ENCODE measurements at places on chromosomes 5 and 9.

GRCh38 chr5:15234366-15234765 is 265.6 kb upstream of the FBXL7 start:
- H3K36me3 ChIP-seq, result no peaks in the 10 kb centered on the region
- no peaks in the 10 kb centered on the region for H3K4me1 ChIP-seq
- H3K27ac ChIP-seq, result no peak overlapping the region
- H3K4me3 ChIP-seq, result no peak overlapping the region
- no peak for ATAC-seq

DNA sequence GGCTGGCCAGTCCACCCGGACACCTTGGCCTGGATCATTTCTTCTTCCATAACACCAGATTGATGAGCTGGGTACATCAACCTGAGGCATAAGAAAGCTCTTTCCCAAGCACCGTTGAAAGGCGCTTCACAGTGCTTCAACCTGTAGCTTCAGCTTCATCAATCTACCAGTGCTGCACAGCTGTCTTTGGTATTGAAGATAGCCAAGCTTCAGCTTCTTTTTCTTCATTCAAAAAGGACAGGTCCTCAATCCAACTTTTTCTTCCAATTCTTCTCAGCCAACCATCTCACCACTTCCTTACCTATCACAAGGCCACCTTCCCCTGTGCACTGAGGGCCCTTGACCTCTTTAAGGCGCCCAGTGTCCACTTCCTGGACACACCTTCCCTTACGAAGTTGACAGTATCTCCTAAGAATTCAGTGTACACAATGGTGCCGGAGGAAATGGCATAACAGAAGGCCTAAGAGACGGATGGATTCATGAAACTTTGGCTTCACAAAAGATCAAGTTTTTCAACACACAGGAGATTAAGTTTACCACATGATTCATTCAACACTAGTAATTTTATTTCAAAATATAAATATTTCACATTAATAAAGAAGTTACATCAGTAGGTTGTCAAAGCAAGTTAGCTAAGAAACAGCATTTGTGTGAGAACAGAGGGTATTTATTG is 1.4 kb upstream of the CTNNAL1 start:
- H3K4me1 ChIP-seq, result peaks cover 43% of the 10 kb centered on the region
- H3K36me3 ChIP-seq, result peaks cover 10% of the 10 kb centered on the region
- ATAC-seq, result no peak

DNA sequence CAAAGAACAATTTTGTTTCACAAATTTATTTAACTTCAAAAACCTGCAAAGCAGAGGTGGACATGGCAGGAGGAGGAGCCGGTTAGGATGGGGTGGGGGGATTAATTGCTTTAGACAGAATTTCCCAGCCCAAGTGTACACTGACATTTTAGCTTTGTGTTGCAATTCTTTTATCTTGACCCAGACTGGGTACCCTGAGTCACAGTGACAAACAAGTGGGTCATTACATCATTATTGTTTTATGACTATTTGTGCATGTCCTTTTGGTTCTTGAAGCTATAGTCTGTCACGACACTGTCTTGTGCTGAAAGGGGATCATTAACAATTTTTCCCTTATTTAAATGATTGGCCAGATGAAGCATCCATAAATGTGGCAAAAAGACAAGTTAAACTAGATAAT is 84.5 kb upstream of the VCAN start:
- H3K27ac ChIP-seq, result no peak overlapping the region
- H3K27me3 ChIP-seq, result no peaks in the 10 kb centered on the region
- no peak overlapping the region for H3K4me3 ChIP-seq
- ATAC-seq, result no peak

DNA sequence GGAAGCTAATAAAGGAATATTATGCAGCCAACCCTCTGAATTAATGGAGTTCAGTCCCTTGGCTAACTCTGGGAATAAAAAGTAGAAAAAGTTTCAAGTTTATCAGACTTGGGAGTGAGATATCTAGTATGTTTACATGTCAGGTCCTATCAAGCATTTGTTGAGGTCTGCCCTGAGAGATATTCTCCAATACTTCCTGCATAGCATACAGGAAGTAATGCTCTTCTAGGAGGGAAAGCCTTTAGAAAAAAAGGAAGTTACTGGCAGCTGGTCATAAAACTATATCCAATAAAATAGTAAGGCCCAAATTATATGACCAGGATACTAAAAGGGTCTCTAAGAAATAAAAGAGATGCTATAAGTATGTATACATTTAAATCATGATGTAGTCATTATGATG is 594.1 kb upstream of the FTMT start:
- no peak for ATAC-seq
- H3K27ac ChIP-seq, result no peak overlapping the region
- no peak overlapping the region for H3K4me3 ChIP-seq
- H3K36me3 ChIP-seq, result no peaks in the 10 kb centered on the region

GRCh38 chr5:158718738-158719505 is 380.8 kb downstream of the EBF1 start:
- peaks cover 26% of the 10 kb centered on the region for H3K36me3 ChIP-seq
- H3K27ac ChIP-seq, result no peak overlapping the region
- H3K4me3 ChIP-seq, result no peak overlapping the region
- H3K4me1 ChIP-seq, result peaks cover 7% of the 10 kb centered on the region

GRCh38 chr9:91412941-91413340 is 10.7 kb downstream of the NFIL3 start:
- ATAC-seq, result no peak
- no peak overlapping the region for H3K27ac ChIP-seq
- peaks cover 38% of the 10 kb centered on the region for H3K36me3 ChIP-seq
- peaks cover 55% of the 10 kb centered on the region for H3K4me1 ChIP-seq

DNA sequence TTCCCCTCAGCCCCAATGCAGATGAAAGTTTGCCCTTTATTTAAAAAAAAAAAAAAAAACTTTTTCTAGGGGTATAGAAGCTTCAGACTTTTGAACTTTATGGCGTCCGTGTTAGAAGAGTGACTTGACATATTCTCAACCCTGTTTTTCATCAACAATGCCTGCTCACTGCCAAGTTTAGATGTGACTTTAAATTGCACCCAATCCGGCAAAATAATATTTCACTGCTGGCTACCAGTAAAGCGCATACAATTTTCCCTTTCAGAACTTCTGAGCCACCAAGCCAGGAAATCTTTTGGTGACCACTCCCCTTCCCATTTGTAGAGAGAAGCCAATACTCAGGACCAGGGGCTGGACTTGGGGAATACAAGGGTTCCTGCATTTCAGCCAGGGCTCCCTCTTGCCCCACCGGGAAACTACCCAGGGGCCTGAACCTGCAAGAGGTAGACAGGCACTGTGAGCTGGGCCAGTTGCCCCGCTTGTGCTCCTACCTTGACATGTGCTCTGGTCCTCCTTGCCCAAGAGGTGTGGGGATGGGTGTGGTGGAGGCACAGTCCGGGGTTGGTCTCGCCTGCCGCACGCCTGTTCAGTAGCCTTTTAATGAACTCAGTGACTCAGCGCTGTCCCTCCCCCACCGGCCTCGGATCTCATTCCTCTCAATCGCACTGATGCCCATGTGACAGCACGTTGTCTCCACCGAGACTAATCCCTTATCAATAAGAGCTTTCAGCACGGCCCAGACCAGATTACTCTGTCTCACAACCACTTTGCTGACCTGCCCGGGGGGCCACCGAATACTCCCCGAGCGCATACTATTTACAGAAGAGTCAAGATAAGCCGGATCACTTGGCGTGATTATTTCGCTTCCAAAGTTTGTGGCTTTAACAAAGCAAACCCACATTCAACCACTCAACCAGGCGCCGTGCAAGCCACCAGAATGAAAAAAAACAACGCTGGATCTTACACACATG is 226.4 kb downstream of the DCP2 start:
- peaks cover 14% of the 10 kb centered on the region for H3K27me3 ChIP-seq
- no peaks in the 10 kb centered on the region for H3K4me1 ChIP-seq
- no peaks in the 10 kb centered on the region for H3K36me3 ChIP-seq
- H3K4me3 ChIP-seq, result no peak overlapping the region

- no peak overlapping the region for H3K4me3 ChIP-seq
- no peaks in the 10 kb centered on the region for H3K36me3 ChIP-seq
- no peaks in the 10 kb centered on the region for H3K4me1 ChIP-seq
- peaks cover 6% of the 10 kb centered on the region for H3K27me3 ChIP-seq
- no peak overlapping the region for H3K27ac ChIP-seq
Measured at GRCh38 chr5:61820836-61821235, 485.2 kb upstream of the KIF2A start.

DNA sequence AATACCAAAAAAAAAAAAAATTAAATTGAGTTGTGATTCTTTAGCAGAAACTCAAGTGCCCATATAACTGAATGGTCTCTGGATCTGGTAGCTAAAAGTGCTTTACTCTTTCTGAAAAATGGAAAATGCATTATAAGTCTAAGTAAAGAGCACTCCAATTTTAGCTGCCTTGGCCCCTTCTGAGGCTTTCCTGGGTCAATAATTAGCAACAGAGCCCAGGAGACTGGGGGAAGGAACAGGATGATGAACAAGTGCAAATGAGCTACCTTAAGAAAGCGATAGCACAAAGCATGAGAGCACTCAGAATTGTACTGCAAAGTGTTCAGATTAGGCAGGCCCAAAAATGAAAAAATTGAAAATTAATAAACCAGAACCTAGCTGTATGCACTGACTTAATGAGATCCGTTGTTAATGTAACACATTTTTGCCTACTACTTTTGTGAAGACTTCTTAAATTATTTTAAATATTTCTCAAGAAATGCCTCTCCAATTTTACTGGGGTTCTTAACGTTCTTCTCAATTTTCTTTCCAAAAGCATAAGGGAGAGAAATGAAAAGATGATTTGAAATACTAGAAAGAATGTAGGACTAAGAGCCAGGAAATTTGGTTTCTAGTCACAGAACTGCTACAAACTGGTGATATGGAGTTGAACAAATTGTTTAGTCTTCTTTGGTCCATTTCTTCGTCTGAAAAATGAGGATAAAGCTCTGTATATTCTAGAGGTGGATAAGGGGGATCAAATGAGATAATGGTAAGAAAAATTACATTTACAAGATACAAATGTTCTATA is 566.1 kb downstream of the PDE4D start:
- H3K27me3 ChIP-seq, result no peaks in the 10 kb centered on the region
- no peak for ATAC-seq
- H3K27ac ChIP-seq, result no peak overlapping the region
- H3K4me1 ChIP-seq, result no peaks in the 10 kb centered on the region
- no peak overlapping the region for H3K4me3 ChIP-seq

DNA sequence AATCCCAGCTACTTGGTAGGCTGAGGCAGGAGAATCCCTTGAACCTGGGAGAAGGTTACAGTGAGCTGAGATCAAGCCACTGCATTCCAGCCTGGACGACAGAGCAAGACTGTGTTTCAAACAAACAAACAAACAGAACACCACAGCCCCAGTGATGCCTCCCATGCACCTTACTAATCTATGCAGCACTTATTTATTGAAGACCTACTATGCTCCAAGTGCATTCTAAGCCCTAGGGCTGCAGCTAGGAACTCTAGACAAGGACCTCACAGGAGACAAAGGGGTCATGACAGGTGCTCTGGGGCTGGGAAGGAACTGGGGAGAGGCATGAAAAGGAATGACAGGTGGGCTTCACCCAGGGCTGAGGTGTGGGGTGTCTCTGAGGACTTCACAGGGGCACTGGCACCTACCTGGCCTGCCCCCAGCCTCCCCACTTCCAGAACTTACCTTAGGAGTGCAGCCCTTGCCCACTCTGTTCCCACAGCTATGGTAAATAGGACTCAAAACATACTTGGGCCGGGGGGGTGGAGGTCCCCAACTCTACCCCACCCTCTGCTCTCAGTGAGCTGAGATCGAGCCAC is 69.4 kb downstream of the C9orf50 start:
- no peak for ATAC-seq
- H3K4me1 ChIP-seq, result peaks cover 6% of the 10 kb centered on the region
- no peaks in the 10 kb centered on the region for H3K36me3 ChIP-seq
- no peak overlapping the region for H3K4me3 ChIP-seq
- H3K27me3 ChIP-seq, result peaks cover 91% of the 10 kb centered on the region
- H3K27ac ChIP-seq, result no peak overlapping the region

GRCh38 chr5:89417990-89418389 is 535.0 kb upstream of the MEF2C start:
- H3K4me1 ChIP-seq, result peaks cover 20% of the 10 kb centered on the region
- no peak overlapping the region for H3K4me3 ChIP-seq
- no peak overlapping the region for H3K27ac ChIP-seq
- H3K27me3 ChIP-seq, result no peaks in the 10 kb centered on the region
- ATAC-seq, result no peak

- H3K36me3 ChIP-seq, result no peaks in the 10 kb centered on the region
- H3K4me3 ChIP-seq, result no peak overlapping the region
- no peak overlapping the region for H3K27ac ChIP-seq
- no peaks in the 10 kb centered on the region for H3K4me1 ChIP-seq
Measured at GRCh38 chr5:155826611-155827507, 500.1 kb upstream of the SGCD start.

GRCh38 chr5:150335778-150336177 is 21.7 kb upstream of the TCOF1 start:
- no peaks in the 10 kb centered on the region for H3K36me3 ChIP-seq
- ATAC-seq, result no peak
- H3K4me1 ChIP-seq, result peaks cover 2% of the 10 kb centered on the region

- H3K4me3 ChIP-seq, result no peak overlapping the region
- H3K4me1 ChIP-seq, result peaks cover 23% of the 10 kb centered on the region
- no peak for ATAC-seq
- no peaks in the 10 kb centered on the region for H3K27me3 ChIP-seq
- no peak overlapping the region for H3K27ac ChIP-seq
Measured at GRCh38 chr9:81682797-81683196, 6.5 kb downstream of the TLE1 start.

DNA sequence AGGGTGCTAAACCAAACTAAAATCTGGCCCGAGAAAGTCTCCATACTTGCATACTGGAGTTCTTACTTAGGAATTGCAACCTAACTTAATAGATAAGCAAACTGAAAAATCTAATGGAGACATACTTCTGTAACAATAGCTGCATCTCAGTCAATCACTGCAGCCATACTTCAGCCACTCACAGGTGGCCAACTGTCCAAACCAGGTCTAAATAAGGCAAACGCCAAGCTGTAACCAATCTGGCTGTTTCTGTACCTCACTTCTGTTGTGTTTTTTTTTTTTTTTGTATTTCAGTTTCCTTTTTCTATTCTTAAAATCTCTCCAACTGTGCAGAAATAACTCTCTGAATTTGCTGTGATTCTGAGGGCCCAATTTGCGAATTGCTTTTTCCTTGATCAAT is 4.4 kb upstream of the NDUFB6 start:
- H3K4me1 ChIP-seq, result peaks cover 14% of the 10 kb centered on the region
- H3K27ac ChIP-seq, result no peak overlapping the region
- ATAC-seq, result no peak
- H3K4me3 ChIP-seq, result no peak overlapping the region

DNA sequence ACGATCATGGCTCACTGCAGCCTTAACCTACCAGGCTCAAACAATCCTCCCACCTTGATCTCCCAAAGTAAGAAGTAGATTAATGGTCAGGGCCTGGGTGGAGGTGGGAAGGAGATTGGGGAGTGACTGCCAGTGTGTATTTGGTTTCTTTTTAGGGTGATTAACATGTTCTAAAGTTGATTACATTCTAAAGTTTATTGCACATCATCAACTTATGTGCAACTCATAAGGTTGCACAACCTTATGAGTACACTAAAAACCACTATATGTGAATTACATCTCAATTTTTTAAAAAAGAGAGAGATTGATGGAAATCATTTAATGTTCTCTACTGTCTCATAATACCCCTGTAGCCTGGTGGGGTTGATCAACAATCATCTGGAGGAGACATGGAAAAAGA is 218.1 kb downstream of the AOPEP start:
- H3K4me1 ChIP-seq, result no peaks in the 10 kb centered on the region
- no peak for ATAC-seq
- H3K27me3 ChIP-seq, result no peaks in the 10 kb centered on the region
- no peak overlapping the region for H3K4me3 ChIP-seq
- H3K27ac ChIP-seq, result no peak overlapping the region
- H3K36me3 ChIP-seq, result peaks cover 24% of the 10 kb centered on the region
